ENCODE measurements at places on chromosomes 6 and 20. TPM values are rescaled to one million over a fixed set of nuclear protein-coding genes. Genes with fewer than 3 reads are reported as not detected.
A peak's percentile ranks its signal among the peaks of the same experiment; 100 is the strongest.

DNA sequence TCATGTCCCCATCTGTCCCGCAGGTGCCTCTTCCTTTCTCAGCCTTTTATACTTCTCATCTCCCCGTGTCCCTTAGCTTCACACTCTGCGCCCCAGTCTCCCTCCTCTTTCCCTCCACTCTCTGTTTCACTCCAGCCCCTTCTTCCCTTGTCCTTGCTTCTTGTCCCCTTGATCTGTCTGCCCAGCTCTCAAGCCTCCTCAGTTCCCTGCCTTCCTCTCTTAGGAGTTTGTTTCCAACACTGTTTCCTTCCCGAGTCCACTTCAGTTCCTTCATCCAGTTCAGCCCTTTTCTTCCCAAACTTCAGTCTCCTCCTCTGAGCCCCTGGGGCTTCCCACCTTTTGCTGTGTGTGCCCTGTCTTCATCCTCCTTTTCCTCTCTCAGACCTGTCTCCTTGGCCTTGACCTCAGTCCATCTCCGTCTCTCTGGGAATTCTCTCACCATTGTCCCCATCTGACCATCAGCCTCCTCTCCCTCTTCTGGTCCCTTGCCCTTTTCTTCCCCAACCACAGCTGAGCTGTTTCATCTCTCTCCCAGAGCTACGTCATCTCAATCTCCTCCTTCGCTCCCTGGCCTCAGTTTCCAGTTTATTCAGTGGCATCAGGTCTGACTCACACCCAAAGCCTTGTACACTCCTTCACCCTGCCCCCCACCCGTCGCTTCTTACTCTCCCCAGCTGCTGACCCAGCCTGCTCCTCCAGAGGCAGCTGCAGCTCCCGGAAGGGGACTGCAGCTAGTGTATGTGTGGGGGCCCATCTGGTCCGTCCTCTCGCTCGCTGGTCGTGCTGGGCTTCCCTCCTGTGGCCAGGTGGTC, 2.7 kb upstream of the DDR1 start:
- H3K36me3 ChIP-seq = no peaks in the 10 kb centered on the region
- DNase-seq = no peak
- H3K27ac ChIP-seq = no peak overlapping the region
- H3K27me3 ChIP-seq = no peaks in the 10 kb centered on the region
- peaks cover 45% of the 10 kb centered on the region for H3K4me1 ChIP-seq

DNA sequence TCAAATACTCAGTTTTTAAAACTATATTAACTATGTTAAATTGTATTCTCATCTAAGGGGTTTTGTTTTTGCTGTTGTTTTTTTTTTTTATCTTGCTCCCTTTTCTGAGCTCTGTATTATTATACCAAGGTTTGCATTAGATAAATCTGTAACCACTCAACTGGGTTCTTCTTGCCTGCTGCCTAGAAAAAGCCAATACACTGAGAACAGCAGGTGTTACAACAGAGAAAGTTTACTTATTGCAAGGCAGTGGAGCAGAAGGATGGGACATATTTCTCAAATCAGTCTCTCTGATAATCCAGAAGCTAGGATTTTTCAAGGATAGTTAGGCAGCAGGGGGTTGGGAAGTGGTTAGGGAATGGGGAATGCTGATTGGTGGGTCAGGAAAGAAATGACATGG, 378.8 kb upstream of the PLCB4 start:
- no peak for DNase-seq
- no peaks in the 10 kb centered on the region for H3K36me3 ChIP-seq
- no peaks in the 10 kb centered on the region for H3K27me3 ChIP-seq
- no peak overlapping the region for H3K27ac ChIP-seq
- H3K4me1 ChIP-seq = no peaks in the 10 kb centered on the region

GRCh38 chr20:59144179-59144830, 19.3 kb upstream of the ZNF831 start:
- no peak for DNase-seq
- no peaks in the 10 kb centered on the region for H3K36me3 ChIP-seq
- H3K27ac ChIP-seq = peak overlapping the region; percentile 92

DNA sequence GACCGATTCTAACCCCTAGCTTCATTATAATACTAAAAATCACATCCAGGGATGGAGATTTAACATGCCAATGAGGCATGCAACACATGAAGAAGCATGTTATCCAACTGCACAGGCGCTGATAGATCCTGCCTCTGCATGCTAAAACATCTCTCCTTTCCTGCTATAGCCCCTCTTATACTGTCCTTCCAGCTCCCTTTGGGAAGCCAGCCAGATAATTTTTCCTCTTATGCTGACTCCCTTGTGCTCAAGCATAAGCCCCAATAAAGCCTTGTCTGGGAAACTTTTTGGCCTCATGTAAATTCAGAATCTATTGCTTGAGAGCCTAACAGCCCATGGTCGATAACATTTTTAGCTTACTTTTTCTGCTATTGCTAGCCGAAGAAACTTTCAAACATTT, 404.3 kb downstream of the EPM2A start:
- no peak for DNase-seq
- no peaks in the 10 kb centered on the region for H3K27me3 ChIP-seq
- no peaks in the 10 kb centered on the region for H3K4me1 ChIP-seq
- H3K4me3 ChIP-seq = no peak overlapping the region
- H3K36me3 ChIP-seq = no peaks in the 10 kb centered on the region
- no peak overlapping the region for H3K27ac ChIP-seq

GRCh38 chr20:37958856-37959520, 56.1 kb downstream of the VSTM2L start:
- no peaks in the 10 kb centered on the region for H3K27me3 ChIP-seq
- H3K4me3 ChIP-seq = no peak overlapping the region
- no peaks in the 10 kb centered on the region for H3K4me1 ChIP-seq
- H3K27ac ChIP-seq = no peak overlapping the region
- no peak for DNase-seq

- H3K36me3 ChIP-seq = no peaks in the 10 kb centered on the region
- DNase-seq = no peak
- H3K27ac ChIP-seq = no peak overlapping the region
- H3K4me3 ChIP-seq = no peak overlapping the region
Observed at GRCh38 chr6:53731866-53732636, 62.8 kb upstream of the LRRC1 start.

DNA sequence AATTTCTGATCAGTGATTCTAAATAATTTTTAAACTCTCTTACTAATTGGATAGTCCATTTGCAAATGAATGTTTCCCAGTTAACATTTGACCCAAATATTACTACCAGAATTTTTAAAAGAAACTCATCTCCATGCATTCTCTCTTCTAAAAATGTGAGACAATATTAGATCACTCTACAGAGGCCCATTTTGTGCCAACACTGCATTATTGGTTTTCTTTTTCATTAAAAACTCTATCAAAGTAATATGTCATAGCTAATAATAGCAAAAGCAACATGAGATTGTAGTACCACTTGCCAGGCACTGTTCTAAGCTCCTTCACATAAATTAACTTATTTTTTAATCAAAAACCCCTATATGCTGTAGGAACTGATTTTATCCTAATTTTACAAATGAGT, 345.6 kb upstream of the PLCB4 start:
- DNase-seq = no peak
- H3K36me3 ChIP-seq = no peaks in the 10 kb centered on the region
- no peaks in the 10 kb centered on the region for H3K4me1 ChIP-seq
- no peaks in the 10 kb centered on the region for H3K27me3 ChIP-seq

DNA sequence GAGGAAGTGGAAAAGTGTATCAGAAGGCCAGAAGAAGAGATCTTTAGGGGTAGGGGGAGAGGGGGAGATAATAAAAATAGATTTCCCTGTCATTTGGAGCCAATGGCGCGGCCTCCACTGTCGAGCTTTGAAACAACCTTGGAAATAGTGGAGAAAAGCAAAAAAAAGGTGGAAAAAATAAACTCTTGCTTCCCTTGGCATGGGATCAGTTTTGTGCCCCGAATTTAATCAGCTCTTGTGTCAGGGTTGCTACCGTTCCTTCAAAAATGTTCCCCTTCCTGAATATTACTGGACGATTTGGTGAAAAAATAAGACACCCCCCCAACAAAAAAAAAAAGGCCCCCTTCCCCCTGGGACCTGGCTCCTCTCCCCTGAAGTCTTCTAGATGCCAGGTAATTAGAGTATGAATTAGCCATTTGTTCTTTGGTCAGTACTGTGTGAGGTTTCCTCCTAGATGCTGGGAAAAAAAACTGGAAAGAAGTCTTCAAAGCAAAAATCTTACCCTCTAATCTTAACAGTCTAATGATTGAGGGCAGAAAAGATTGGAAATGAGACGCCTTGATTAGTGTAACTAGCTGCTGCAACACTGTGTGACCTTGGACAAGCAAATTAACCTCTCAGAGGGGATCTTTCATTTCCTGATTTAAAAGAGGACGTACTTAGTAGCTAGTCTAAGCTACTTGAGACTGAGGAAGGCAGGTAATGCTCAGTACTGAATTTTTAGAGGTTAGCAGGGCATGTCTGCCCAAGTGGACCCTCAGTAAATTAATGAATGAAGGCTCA, 872 bp upstream of the RBM39 start:
- peak overlapping the region; percentile 87 for H3K4me3 ChIP-seq
- peak; percentile 45 for DNase-seq
- H3K36me3 ChIP-seq = peaks cover 22% of the 10 kb centered on the region
- H3K27ac ChIP-seq = peak overlapping the region; percentile 92
- no peaks in the 10 kb centered on the region for H3K27me3 ChIP-seq

DNA sequence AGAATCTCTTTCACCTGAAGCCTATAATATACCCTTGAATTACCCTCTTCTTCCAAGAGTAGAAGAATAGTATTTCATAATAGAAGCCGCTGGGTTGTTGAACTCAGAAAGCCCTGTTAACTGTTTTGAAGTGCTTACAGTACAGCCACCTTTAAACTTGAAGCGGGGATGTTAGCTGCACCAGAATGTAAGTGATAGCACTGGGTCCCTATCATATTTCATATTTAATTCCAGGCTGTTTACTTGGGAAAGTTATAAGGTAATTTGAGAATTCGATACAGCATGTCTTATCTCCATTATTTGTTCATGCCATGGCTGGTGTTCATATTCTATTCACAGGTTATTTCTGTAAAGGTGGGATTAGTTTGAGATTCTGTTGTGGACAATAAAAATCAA, 63.5 kb upstream of the VSTM2L start:
- no peaks in the 10 kb centered on the region for H3K27me3 ChIP-seq
- no peak for DNase-seq
- H3K36me3 ChIP-seq = no peaks in the 10 kb centered on the region
- no peaks in the 10 kb centered on the region for H3K4me1 ChIP-seq

DNA sequence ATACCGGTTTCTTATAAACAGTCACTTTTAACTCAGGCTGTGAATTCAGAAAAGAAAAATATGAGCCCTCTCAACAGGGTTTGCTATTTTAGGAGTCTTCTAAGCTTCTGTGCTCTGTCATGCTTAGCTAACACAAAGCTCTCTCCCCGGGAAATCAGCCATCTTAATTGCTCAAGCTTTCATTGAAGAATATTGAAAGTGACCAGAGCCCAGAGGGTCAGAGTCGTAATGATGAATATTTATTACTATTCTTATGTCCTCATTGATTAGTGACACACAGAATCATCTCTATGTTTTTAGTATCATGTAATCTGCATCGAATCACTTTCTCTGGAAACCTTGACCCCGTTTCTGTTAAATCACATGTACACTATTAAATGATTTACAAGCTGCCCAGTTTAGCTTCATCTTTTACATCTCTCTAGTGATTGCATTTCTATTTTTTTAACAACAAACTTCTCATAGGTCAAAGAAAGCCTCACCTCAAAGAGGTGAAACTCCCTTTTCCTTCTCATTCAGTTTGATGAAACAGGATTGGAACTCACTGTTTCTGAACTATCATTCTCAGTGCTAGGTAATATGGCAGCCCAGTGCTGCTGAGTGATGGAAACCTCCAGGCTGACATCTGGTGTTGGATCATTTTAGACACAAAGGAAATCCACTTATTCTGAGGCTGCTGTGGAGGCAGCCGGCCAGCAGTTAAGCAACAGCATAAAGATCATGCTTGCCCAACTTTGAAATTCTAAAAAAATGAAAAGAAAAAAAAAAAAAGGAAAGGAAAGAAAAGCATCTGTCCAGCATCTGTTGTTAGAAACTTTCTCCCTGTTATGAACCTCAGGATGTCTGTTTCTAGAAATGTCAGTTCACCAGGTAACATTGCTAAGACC, 96.3 kb downstream of the RFPL4B start:
- no peaks in the 10 kb centered on the region for H3K36me3 ChIP-seq
- no peaks in the 10 kb centered on the region for H3K4me1 ChIP-seq
- H3K27me3 ChIP-seq = no peaks in the 10 kb centered on the region
- no peak for DNase-seq

- peak overlapping the region; percentile 5 for H3K27ac ChIP-seq
- H3K36me3 ChIP-seq = peaks cover 40% of the 10 kb centered on the region
- H3K27me3 ChIP-seq = no peaks in the 10 kb centered on the region
Observed at GRCh38 chr20:51402201-51402600, 140.3 kb downstream of the NFATC2 start.

DNA sequence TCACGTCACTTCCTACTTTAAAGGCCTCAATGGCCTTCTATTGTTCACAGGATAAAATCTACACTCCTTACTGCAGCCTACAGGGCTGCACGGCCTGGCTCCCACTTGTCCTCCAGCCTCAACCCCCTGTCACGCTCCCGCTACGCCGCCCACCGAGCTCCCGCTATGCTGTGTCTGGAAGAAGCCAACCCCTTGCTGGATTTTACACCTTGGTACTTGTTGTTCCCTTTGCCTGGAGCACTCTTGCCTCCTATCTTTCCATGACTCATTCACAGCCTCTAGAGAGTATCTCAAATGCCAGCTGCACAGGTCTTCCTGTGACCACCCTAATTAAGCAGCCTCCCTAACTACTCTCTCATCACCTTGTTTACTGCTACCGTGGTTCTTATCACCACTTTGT, 259.9 kb downstream of the PRKN start:
- no peak overlapping the region for H3K4me3 ChIP-seq
- no peaks in the 10 kb centered on the region for H3K36me3 ChIP-seq
- H3K27ac ChIP-seq = no peak overlapping the region
- no peak for DNase-seq
- H3K4me1 ChIP-seq = no peaks in the 10 kb centered on the region

DNA sequence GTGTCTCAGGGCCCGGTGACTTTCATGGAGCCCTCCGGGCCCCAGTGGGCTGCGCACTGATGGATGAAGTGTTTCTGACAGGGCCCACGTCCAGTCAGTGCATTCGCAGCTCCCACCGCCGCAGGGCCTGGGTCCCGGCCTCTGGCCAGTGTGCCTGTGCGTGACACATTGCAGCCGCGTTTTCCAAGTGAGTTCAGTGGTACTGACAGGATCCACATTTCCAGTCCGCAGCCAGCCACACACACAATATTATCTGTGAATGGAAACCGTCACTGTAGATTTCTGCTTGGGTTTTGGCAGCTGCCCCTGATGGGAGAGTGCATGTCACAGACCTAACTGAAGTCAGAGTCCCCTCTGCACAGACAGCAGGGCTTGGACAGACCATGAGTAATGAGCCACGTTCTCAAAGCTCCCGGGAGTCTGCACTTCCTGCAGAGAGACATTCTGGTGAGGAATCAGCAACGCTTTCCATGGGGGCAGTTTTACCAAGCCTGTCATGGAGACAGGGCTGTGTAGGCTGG, 171.4 kb downstream of the MYLK4 start:
- H3K4me1 ChIP-seq = no peaks in the 10 kb centered on the region
- no peak overlapping the region for H3K4me3 ChIP-seq
- H3K27me3 ChIP-seq = no peaks in the 10 kb centered on the region
- no peak overlapping the region for H3K27ac ChIP-seq
- DNase-seq = no peak
- H3K36me3 ChIP-seq = no peaks in the 10 kb centered on the region

GRCh38 chr20:44031001-44031574, 116.4 kb downstream of the TOX2 start:
- H3K4me1 ChIP-seq = peaks cover 13% of the 10 kb centered on the region
- H3K27me3 ChIP-seq = no peaks in the 10 kb centered on the region
- H3K27ac ChIP-seq = no peak overlapping the region
- H3K4me3 ChIP-seq = no peak overlapping the region

The TRMT6 gene
- 18.5 TPM for total RNA-seq

The BHLHE23 gene
- total RNA-seq = not detected

The LAMA5 gene
- 0.57 TPM for total RNA-seq

The OOEP gene
- total RNA-seq = not detected

The SNAP91 gene
- not detected for total RNA-seq
